ENCODE measurements at places on chromosomes 2 and 18.

DNA sequence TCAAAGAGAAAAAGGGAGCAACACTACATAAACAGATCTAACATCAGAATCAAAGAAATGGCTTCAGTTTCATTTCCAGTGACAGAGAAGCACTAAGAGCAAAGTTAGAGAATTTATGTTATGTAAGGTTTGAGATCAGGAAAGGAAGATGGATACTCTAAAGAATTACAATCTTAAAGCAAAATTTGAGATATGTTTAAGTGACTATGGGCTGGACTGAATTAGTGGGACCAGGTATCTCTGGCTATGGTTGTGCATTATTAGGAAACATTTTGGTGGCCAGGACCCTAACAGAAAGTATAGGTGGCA, 208.2 kb downstream of the CCDC178 start:
- no peak for DNase-seq

- no peak for DNase-seq
These were observed 21.1 kb downstream of the TBC1D8 start for GRCh38 chr2:101130081-101130480.

GRCh38 chr2:71856773-71857525, 290.7 kb downstream of the CYP26B1 start:
- DNase-seq, result peak; percentile 8

GRCh38 chr18:45910405-45911023, 56.6 kb downstream of the EPG5 start:
- DNase-seq, result peak; percentile 64

DNA sequence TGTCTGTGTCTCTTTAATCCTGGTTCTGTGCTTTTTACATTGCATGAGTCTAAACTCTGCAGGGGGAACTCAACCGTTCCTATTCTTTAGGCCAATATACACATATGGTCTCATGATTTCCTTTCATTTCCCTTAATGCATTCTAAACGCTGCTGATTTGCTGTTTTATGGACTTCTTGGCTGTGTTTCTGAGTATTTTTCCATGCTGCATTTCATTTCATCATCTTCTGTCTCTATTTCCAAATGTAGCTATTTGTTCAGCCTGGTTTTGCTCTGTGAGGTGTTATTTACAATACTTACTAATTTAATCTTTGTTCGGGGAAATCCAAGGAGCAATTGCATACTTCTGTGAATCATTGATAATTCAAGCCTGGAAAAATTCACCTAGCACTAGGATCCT, 897.2 kb downstream of the TSN start:
- DNase-seq, result no peak

DNA sequence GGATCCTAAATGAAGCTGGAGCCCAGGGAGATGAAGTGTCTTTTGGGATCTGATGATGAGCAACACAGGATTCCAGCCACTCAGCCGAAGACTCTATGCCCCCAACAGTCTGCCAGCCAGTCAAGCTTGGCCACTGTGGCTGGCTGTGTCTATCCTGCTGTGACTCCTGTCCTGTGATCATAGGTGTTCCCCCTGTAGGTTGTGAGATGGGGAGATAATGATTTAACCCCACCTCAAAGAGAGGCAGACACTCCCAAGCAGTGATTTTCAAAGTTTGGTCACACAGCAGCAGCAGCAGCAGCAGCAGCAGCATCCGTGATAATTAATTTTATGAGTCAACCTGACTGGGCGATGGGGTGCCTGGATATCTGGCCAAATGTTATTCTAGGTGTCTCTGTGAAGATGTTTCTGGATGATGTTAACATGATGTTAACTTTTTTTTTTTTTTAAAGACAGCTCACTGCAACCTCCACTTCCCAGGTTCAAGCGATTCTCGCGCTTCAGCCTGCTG, 21.4 kb upstream of the RHOB start:
- DNase-seq, result no peak

GRCh38 chr2:138245310-138245709, 256.3 kb upstream of the SPOPL start:
- no peak for DNase-seq
